ENCODE measurements at places on chromosomes 5 and 9.

GRCh38 chr5:132253008-132253441 lies 4.5 kb upstream of the PDLIM4 start:
- no peak for DNase-seq

GRCh38 chr9:102740578-102740977 lies 254.6 kb upstream of the CYLC2 start:
- no peak for DNase-seq

DNA sequence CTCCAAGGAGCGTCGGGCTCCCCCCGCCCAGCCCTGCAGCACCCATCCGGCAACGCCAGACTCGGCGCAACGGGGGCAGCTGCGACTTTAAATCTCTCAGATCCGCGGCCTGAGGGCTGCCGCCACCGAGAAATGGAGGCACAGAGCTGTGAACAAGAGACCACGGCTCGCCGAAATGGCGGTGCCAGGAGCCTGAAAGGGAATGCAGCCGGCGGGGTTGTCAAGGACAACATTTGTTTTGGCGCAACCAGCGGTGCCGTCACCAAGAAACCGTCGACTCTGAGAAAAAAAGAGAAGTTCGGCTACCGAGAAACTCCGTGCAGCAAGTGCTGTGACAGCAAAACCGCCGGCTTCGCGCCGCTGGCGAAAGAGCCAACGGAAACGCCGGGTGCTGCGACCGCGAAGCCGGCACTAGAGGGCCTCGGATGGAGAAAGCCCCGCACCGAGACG lies 2.1 kb upstream of the ANXA2R start:
- no peak for DNase-seq

- no peak for DNase-seq
Measured at GRCh38 chr5:2334719-2335118, 416.8 kb downstream of the IRX2 start.

DNA sequence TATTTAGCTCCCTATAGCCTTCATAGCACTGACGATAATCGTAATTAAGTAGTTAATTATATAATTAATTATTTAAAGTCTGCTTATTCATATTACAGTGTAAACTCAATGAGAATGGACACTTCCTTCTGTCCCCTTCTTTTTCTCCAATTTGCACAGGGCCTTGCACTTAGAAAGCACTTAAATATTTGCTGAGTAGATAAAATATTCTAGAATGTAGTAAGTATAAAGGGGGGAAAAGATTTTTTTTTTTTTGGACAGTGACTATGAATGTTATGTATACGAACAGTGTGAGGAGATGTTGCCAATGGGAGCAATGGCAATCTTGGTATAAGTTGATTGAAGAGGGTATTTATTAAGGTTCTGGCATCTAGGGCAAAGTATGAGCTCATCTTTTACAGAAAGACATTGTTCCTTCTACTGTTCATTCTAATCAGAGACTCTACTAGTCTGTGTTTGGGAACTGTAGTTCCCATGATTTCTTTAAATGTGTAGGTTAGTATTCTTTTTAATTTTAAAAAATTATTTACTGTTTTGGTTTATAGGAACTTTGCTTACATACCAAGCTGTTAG lies 49.4 kb downstream of the YTHDC2 start:
- no peak for DNase-seq

DNA sequence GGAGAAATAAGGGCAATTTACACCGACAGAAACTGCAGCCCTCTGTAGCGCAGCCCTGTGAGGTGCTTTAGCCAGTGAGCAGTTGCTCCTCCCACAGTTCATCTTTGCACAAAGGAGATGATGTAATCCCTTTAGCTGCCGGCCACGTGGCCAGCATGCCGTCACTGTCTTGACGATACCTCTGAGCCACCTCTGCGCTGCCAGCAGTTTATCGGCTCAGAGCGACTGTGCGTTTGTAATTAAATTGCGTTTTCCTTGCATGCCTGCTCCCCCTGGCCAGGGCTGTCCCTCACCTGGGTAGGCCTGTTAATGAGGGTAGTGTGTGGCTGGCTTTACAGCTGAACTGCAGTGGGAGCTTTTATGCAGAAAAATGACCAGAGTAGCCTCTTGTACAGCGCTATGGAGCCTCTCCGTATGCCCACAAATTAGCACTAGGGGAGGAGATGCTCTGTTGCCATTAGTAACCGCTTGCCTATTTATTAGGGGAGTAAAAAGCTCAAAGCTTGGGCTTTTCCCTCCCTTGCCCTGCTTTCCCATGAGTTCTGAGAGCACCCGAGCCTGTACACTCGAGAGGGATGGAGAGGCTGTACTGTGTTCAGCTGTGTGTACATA lies 107.0 kb downstream of the TRIO start:
- peak; percentile 85 for DNase-seq

GRCh38 chr5:82164977-82165713 lies 113.0 kb downstream of the RPS23 start:
- peak; percentile 84 for DNase-seq

- peak; percentile 76 for DNase-seq
Measured at GRCh38 chr5:96195123-96195522, 233.5 kb upstream of the ELL2 start.

- no peak for DNase-seq
Measured at GRCh38 chr5:2779459-2779858, 28.0 kb upstream of the IRX2 start.

DNA sequence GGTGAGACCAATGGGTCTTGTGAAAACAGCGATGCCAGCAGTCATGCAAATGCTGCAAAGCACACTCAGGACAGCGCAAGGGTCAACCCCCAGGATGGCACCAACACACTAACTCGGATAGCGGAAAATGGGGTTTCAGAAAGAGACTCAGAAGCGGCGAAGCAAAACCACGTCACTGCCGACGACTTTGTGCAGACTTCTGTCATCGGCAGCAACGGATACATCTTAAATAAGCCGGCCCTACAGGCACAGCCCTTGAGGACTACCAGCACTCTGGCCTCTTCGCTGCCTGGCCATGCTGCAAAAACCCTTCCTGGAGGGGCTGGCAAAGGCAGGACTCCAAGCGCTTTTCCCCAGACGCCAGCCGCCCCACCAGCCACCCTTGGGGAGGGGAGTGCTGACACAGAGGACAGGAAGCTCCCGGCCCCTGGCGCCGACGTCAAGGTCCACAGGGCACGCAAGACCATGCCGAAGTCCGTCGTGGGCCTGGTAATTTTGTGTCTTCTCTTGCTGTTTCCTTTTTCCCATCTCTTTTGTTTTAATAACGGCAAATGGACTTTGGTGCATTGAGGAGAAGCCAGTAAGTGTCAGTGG lies 98.0 kb downstream of the EHMT1 start:
- no peak for DNase-seq

- no peak for DNase-seq
Measured at GRCh38 chr9:118003240-118003639, 299.0 kb downstream of the TLR4 start.

DNA sequence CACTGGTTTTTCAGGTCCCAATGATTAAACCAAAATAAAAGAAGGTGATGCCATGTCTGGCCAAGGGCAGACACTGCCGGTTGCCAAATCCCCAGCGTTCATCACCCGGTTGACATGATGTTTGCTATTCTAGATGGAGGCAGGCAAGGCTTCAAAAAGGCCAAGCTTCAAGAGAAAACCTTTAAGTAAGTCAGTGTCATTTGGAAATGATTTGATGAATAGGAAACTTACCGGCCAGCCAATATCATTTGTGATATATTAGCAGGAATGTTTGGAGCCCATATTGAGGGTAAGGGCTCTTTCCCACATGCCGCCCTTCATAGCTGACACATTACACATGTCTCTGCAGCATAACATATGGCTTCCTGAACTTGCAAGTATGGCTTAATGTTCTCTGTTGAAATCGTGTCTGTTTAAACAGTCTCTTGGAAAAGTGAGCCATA lies 89.5 kb upstream of the TTC23L start:
- peak; percentile 98 for DNase-seq

DNA sequence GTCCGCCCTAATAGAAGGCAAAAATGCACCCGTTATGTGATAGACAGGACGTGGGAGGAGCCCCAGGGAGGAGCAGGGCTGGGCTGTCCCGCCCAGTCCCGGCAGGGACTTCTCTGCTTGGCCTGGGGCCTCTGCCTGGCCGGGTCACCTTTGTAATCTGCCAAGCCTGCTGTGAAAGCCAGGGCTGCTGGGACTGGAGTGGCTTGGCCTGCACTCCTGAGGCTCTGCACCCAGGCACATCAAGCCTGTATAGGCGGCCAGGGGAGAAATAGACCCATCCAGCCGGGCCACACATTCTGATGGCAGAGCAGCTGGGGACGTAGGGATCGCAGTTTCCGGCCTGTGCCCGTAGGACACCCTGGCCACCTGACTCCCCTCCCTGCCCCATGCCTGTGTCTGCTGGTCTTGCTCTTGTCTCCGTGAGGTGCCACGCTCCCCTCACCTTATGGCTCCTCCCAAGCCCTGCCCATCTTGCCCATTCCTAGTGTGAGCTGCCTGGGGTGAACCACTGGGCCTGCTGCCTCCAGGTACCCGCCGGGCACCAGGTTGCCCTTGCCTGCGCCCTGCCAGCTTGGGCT lies 28.1 kb downstream of the DYNC2I2 start:
- DNase-seq = no peak

DNA sequence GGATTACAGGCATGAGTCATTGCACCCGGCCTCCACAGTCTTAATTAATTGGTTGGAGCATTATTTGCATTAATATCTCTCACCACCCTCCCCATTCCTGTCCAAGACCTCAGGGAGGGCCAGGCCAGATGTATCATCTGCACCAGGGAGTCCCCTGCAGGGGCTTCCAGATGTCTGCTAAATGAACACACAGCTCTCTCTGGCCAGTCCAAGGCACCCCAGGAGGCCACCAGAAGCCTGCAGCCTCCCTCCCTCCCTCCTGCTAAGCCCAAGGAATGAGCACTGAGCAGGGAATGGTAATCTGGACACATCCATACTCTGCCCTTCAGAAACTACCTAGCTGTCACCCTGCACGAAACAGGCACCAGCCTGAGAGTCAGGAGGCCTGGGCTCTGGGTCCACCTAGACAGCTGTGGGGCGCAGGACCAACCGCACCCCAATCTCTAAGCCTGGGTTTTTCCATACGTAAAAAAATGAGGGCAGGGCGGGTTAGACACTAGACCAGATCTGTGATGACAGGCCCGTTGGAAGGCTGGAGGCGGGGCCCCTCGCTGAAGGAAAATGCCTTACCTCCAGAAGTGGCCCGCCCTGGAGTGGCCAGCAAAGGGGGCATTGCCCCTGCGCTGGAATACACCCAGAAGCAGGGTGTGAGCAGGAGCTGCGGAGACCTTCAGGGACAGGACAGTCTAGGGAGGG lies 8.3 kb downstream of the CIZ1 start:
- DNase-seq = no peak

DNA sequence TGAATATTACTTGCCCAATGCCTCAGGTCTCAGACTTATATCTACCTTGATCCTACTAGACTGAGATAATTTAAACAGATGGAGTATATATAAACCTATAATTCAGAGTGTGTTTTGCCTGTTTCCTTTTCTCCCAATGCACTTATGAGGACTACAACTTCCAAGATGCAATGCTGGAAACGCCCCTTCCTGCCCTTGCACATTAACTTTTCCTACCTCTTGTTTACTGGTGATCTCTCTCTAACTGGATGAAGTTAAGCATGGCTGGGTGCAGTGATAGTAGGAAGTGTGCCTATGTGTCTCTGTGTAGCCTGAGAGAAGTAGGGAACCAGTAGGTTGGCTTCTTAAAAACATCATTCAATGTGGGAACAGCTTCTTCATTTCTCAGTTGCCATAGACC lies 115.2 kb downstream of the SVEP1 start:
- DNase-seq = no peak

GRCh38 chr9:107105784-107106183 lies 177.3 kb upstream of the RAD23B start:
- DNase-seq = no peak

DNA sequence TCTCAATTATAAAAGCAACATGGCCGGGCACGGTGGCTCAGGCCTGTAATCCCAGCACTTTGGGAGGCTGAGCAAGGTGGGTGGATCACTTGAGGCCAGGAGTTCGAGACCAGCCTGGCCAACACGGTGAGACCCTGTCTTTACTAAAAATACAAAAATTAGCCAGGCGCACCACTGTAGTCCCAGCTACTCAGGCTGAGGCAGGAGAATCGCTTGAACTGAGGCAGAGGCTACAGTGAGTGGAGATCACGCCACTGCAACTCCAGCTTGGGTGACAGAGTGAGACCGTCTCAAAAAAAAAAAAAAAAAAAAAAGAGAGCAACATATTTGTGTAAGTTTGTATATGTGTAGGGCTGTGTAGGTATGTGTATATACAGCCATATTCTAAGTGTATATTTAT lies 7.5 kb downstream of the RPS6 start:
- DNase-seq = no peak

DNA sequence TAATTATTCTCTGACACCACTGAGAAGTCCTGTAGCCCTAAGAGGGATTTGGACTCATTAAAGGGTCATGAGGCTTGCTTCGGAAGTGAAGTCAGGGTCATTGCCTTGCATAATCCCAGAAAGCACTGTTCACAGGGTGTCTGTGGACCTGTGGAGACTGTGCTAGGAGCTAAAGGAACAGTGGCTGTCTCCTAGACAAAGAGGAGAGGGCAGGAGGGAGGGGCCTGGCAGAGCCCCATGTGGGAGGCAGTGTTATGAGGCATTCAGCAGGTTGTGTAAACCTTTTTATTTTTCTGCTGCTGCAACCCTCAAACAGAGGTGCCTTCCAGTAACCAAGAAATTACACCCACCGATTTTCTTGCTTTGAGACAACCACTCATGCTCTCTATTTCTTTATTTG lies 3.3 kb downstream of the TMEM174 start:
- DNase-seq = no peak

- DNase-seq = no peak
Measured at GRCh38 chr5:116404016-116404415, 170.6 kb downstream of the SEMA6A start.

DNA sequence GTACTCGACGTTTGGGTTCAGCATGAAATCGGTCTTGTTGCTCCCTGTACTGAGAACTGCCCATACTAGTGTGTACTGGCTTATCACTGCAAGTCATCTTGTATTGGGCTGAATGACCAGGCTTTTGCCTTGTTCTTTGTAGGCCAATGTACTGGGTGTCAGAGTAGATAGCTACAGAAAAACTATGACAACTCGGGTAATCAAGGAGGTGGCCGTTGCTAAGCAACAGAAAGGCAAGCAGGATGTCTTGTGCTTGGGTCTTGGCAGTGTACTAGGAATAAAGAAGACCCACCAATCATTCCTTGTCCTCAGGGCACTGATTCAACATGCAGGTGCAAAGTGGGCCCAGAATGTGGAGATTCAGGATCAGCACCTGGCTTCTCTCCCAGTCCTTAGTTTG lies 11.9 kb upstream of the SHISAL2B start:
- no peak for DNase-seq

GRCh38 chr9:95024097-95024671 lies 293.3 kb downstream of the FANCC start:
- no peak for DNase-seq

GRCh38 chr9:130371196-130371966 lies 73.4 kb upstream of the ASS1 start:
- DNase-seq = no peak

- no peak for DNase-seq
Measured at GRCh38 chr5:14153071-14153864, 10.1 kb downstream of the TRIO start.

GRCh38 chr9:73230251-73230650 lies 78.6 kb downstream of the ANXA1 start:
- DNase-seq = no peak

Measured in fibroblast of upper back skin (primary cell).